ENCODE measurements at places on chromosomes 1 and 21. TPM values are rescaled to one million over a fixed set of nuclear protein-coding genes. Genes with fewer than 3 reads are reported as not detected.

- H3K36me3 ChIP-seq: peaks cover 19% of the 10 kb centered on the region
- H3K27ac ChIP-seq: no peak overlapping the region
- H3K27me3 ChIP-seq: no peaks in the 10 kb centered on the region
These were observed 25.5 kb downstream of the EVI5 start for GRCh38 chr1:92759361-92759760.

GRCh38 chr1:227785094-227785804 is 30.2 kb upstream of the PRSS38 start:
- peaks cover 19% of the 10 kb centered on the region for H3K4me1 ChIP-seq
- H3K4me3 ChIP-seq: no peak overlapping the region
- H3K27me3 ChIP-seq: peaks cover 6% of the 10 kb centered on the region
- no peak overlapping the region for H3K27ac ChIP-seq
- peaks cover 3% of the 10 kb centered on the region for H3K36me3 ChIP-seq

DNA sequence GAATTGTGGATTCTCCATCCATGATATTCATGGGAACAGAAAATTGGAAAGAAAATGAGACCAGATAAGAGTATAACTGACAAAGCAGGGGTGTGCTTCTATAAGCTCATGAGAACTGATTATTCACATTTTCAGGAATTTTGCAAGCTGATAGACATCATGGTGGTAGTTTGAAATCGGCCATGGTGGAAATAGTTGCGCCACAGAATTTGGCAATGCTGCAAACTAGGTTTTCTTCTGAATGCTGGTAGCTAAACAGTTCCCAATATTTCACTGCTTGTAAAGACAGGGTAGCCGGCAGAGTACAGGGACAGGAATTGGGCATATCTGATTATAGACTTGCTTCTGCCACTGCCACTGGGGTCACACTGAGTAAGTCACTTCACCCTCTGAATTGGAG is 151.1 kb downstream of the PLXNA2 start:
- no peaks in the 10 kb centered on the region for H3K4me1 ChIP-seq
- H3K27ac ChIP-seq: no peak overlapping the region
- no peak overlapping the region for H3K4me3 ChIP-seq
- H3K36me3 ChIP-seq: no peaks in the 10 kb centered on the region

The DDX59 gene
- polyA plus RNA-seq: 14.9 TPM

The SLC5A9 gene
- polyA plus RNA-seq: 0.15 TPM

DNA sequence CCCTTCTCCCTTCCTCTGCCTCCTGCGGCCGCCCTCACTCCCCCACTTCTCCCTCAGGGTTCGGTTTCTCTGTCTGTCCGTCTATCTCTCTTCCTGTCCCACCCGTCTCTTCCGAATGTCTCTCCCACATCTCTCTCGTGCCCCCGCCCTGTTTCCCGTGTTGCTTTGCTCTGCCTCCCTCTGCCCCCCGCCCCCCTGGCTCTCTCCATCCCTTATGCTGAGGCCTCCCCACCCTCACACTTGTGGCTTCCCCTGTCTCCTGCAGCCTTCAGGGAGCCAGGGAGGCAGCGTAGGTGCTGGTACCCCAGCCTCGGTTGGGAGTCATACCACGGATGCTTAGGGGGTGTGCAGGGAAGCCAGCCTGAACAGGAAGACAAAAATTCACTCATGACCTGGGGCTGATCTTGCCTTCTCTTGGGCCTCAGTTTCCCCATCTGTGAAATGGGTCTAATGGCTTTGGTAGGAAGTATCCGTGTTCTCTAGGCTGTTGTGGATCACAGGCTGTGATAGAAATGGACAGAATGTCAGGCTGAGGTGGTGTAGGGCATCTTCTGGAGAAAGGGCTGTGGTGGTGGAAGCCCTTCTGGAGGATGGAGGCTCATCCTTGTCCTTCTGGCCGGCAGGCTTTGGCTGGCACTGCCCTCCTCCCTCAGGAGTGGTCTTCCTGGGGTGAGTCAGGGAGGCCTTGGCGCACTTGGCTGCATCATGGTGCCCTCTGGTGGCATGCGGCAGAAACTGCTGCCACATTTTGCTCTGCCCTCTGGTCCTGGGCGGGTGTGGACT is 55.5 kb downstream of the FOXO6 start:
- no peaks in the 10 kb centered on the region for H3K36me3 ChIP-seq
- no peak overlapping the region for H3K27ac ChIP-seq
- no peaks in the 10 kb centered on the region for H3K27me3 ChIP-seq
- DNase-seq: peak; percentile 76
- no peak overlapping the region for H3K4me3 ChIP-seq
- H3K4me1 ChIP-seq: peaks cover 6% of the 10 kb centered on the region

DNA sequence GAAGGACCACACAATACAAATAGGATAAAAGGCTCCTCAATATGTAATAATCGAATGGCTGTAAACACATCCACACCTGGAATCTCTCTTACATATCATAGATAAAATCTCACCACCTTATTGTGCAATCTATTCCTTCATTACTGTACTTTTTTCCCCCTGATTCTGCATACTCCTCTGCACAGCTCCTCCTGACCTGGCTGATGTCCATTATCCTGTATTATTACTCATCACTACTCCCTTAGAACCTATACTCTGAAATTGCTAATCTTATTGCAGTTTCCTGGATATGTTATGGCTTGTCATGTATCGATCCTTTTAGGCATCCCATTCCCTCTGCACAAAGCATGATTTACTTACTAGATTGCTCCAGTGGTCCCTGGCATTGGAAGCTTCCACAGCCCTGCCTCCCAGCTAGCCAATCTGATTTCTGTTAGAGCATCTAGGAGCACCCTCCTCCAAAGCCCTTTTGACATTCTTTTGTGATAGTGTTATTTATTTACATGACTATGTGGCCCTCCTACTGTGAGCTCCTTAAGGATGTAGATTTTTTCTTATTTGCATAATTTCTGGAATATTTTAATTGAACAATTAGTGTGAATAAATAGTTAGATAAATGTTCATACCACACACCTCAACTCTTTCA is 24.2 kb upstream of the PHGDH start:
- no peaks in the 10 kb centered on the region for H3K36me3 ChIP-seq
- H3K4me1 ChIP-seq: no peaks in the 10 kb centered on the region
- H3K4me3 ChIP-seq: no peak overlapping the region
- no peak for DNase-seq
- no peak overlapping the region for H3K27ac ChIP-seq
- no peaks in the 10 kb centered on the region for H3K27me3 ChIP-seq

DNA sequence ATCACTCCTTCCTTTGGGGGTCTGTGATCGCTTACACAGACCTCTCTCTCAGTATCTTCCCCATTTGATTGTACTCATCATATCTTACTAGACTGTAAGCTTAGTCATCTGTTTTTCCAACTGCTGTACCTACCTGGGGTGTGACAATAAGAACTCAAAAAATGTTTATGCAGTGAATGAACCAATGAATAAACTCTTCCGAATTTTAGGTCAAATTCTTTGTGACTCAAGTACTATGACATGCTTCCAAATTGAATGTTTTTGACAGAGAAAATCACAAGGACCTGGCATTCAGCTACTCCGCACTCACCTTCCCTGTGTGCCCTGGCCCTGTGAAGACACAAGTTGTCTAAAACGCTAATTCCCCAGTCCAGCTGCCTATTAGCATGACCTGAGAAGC is 42.1 kb downstream of the TMCO4 start:
- H3K36me3 ChIP-seq: peaks cover 12% of the 10 kb centered on the region
- H3K27ac ChIP-seq: no peak overlapping the region
- DNase-seq: no peak
- no peak overlapping the region for H3K4me3 ChIP-seq
- H3K4me1 ChIP-seq: no peaks in the 10 kb centered on the region

The C1orf35 gene
- polyA plus RNA-seq: 10.6 TPM

The PRPF38B gene
- 4.9 TPM for polyA plus RNA-seq

DNA sequence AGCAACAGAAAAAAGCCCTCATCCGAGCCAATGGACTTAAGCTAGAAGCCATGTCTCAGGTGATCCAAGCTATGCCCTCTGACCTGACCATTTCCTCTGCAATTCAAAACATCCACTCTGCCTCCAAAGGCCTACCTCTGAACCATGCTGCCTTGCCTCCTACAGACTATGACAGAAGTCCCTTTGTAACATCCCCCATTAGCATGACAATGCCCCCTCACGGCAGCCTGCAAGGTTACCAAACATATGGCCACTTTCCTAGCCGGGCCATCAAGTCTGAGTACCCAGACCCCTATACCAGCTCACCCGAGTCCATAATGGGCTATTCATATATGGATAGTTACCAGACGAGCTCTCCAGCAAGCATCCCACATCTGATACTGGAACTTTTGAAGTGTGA is 20.7 kb downstream of the NR5A2 start:
- no peaks in the 10 kb centered on the region for H3K36me3 ChIP-seq
- peaks cover 42% of the 10 kb centered on the region for H3K27me3 ChIP-seq
- DNase-seq: no peak
- H3K4me1 ChIP-seq: peaks cover 1% of the 10 kb centered on the region
